ENCODE measurements at places on chromosomes 5 and 9.

- no peak for DNase-seq
Observed at GRCh38 chr9:2000314-2000713, 14.8 kb upstream of the SMARCA2 start.

DNA sequence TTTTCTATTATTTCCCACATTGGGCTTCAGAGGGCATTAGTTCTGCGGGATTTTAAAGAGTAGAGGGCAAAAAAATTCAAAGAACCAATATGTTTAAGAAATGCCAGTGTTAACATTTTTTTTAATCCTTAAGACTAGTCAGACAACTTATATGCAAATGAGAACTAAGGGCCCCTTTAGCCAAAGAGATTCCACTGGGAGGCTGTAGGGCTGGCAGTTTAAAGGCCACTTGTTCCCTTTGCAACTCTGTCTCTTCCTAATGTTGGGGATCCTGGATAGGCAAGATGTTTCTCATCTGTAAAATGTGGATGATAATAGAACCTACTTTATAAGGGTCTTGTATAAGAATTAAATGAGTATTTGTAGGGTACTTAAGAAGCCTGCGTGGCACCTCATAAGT, 1395.9 kb downstream of the PTPRD start:
- DNase-seq: no peak

- DNase-seq: no peak
Observed at GRCh38 chr9:35277628-35278359, 116.0 kb downstream of the UNC13B start.

DNA sequence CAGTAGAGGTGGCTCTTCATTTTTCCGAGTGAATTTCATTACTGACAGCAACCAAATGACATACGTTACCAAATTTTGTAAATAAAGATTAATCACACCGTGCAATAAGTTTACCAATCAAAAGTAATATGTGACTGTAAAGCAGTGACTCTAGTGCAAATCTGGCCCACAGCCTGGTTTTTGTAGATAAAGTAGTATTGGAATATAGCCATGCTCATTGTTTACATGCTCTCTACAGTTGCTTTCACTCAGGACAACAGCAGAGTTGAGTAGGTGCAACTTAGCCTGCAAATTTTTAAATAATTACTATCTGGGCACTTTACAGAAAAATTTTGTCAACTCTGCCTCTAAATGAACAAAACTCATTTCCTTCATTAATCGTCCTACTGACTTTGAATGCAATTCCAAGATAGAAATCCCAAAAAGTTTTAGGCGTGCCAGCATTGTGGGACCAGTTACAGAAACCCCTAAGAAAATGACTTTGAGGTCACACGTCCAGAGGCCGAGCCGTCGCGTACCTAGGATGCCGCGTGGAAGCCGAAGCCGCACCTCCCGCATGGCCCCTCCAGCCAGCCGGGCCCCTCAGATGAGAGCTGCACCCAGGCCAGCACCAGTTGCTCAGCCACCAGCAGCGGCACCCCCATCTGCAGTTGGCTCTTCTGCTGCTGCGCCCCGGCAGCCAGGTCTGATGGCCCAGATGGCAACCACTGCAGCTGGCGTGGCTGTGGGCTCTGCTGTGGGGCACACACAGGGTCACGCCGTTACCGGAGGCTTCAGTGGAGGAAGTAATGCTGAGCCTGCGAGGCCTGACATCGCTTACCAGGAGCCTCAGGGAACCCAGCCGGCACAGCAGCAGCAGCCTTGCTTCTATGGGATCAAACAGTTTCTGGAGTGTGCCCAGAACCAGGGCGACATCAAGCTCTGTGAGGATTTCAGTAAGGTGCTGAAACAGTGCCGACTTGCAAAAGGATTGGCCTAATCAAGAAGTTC, 180.7 kb upstream of the TLE4 start:
- DNase-seq: no peak

DNA sequence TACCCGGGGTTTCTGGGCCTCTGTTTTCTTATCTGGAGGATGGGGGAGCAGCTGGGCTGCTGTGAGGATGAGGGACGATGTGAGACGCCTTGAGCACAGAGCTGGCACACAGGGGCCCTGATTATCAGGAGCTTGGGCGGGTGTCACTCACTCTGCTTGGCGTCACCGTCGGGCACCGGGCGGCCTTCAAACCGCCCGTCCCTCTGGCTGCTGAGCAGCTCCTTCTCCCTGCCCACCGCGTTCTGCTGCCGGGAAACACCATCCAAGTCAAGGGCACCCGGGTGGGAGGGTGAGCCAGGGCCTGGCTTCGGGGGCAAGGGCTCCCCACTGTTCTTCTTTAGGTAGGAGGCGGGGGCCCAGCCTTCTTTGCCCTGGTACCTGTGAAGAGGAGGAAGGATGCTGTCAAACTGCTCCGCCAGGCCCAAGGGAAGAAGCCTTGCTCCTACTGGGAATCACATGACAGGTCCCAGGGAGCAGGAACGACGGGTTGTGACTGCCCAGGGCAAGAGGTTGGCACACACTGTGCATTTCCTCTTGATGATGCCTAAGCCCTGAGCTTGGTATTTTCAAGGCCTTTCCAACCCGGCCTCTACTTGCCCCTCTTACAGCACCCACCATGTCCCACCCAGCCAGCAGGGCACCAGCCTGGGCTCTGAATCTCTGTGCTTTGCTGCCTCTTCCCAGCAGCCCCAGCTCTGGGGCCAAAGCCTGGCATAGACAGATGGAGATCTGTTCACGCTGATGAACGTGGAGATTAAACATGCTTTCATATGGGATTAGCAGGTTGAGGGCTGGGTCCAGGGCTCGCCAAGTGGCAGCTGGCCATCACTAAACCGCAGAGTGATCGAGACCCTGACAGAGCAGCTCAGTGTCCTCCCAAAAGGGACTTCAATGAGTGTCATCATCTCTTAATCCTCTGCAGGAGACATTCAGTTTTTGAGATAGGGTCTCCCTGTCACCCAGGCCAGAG, 66.9 kb upstream of the UBTD2 start:
- DNase-seq: no peak

- DNase-seq: no peak
Observed at GRCh38 chr9:36135741-36136271, 727 bp upstream of the GLIPR2 start.

GRCh38 chr5:9104571-9105339, 441.1 kb downstream of the SEMA5A start:
- no peak for DNase-seq

- no peak for DNase-seq
Observed at GRCh38 chr9:109454601-109455155, 43.4 kb downstream of the PTPN3 start.

- no peak for DNase-seq
Observed at GRCh38 chr5:143693651-143694252, 118.2 kb upstream of the HMHB1 start.

- DNase-seq: peak; percentile 78
Observed at GRCh38 chr5:72633649-72634048, 126.4 kb upstream of the ZNF366 start.

GRCh38 chr5:138303372-138303771, 28.2 kb downstream of the CDC25C start:
- DNase-seq: peak; percentile 15

- DNase-seq: no peak
Observed at GRCh38 chr5:112418659-112419163, 366 bp downstream of the EPB41L4A start.

DNA sequence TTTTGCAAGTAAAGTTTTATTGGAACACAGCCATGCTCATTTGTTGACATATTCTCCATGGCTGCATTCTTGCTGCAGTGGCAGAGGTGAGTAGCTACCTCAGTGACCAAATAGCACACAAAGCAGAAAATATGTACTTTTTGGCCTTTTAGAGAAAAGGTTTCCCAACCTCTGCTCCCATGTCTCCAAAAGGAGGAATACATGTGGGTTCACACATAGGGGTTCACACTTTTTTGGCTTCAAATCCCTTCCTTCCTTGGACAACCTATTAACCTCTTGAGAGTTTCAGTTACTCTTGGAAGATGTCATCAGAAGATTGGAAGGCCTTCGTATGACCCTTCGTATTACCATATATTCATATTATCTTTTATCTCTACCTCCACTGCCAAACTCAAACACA, 285.1 kb upstream of the TUT7 start:
- no peak for DNase-seq

GRCh38 chr9:94888775-94889174, 162.3 kb downstream of the AOPEP start:
- DNase-seq: no peak

DNA sequence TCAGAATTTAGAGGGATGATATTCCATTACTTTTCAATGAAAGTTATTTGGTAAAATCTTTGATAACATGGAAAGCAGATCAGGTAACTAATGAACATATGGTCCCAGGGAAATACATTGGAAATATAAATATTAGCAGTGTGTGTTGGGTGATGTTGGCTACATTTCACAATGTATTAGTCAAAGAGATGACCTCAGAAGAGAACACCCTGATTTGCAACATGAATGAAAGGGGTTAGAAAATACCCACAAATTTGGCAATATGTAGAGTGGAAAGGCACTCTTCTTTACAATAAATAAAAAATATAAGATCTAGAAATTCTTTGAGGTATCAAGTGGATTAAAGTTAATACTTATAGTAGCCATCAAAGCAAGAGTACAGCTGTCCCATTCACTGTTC, 606.7 kb downstream of the PSAT1 start:
- DNase-seq: no peak

DNA sequence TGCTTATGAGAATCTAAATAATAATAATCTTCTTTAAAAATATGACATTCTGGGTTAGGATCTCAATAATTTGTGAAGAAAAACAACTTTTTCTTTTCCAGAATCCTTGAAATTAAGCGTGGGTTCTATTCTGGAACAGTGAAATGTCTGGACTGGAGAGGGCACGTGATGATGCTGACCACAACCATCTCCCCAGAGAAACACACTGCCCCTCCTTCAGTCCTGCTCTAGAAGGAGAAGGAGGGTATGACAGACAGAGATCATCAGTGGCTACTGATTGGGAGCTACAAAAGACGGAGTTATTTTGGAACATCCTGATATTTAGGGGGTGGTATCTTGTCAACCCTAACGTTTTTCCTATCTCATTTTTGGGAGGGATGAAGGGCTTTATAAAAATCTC, 40.2 kb downstream of the MEF2C start:
- no peak for DNase-seq

Measured in GM04504 (cell line).